ENCODE measurements at places on chromosomes 4 and X. TPM values are rescaled to one million over a fixed set of nuclear protein-coding genes. Genes with fewer than 3 reads are reported as not detected.

CLTRN gene
- polyA plus RNA-seq = 0.76 TPM

UPF3B gene
- 23.9 TPM for polyA plus RNA-seq

GRCh38 chr4:6333301-6334202 lies 63.9 kb downstream of the WFS1 start:
- DNase-seq = no peak

DNA sequence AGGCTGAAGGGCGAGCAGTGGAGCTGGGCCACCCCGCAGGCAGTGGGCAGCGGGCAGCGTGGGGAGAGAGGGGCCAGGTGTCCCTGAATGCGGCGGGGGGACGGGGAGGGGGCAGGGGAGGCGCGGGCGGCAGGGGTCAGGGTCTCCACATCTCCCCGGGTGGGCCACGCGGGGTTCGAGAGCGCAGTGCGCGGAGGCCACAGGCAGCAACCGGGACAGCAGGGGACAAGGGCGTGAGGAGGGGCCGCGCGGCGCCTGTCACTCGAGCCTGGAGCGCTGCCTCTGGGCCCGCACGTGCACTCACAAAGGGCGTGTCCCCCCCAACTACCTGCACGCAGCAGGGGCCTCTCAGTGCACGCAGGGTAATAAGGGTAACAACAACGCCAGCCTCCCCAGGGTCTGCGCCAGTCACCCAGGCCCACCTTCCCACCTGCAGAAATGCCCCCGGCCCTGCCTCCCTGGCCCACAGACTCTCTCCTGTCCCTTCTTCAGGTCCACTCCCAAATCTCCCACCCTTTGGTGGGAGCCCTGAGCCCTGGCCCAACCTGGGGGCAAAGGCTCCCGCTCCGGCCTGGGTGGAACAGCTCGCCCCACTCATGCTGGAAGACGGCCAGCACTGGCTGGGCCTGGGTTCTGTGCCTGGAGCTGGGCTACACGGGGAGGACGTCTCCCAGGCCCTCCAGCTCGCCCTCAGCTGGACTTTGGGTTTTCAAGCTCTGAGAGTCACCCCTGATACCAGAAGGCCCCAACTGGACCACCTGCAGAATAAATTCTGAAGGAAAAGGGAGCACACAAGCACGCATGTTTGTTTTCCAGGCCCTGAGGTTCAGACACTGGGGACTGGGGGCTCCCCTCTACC lies 53.2 kb downstream of the ZFYVE28 start:
- DNase-seq = no peak

DNA sequence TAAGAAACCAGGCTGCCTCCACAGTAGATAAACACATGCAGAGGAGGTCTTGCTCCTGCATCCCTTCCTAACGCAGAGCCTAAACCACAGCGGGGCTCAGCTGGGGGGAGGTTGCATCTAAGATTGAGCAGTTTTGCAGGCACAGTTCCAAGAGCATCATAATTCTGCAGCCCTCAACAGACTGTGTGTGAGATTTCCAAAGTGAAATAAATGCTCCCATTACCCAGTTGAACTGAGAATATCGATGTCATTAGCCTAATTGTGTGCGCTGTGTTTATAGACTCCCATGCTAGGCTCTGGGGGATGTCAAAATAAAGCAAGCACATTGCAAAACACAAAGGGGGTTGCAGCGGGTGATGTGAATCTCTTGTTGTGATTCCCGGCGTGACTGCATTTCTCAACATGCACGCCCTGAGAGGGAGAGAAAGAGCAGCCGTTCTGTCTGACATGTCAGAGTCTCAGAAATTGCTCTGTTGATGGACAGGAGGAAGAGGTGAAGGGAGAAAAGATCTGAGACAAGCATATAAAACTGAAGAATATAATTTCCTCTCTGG lies 150.0 kb upstream of the PSAPL1 start:
- no peak for DNase-seq

GRCh38 chrX:29478336-29479069 lies 736.9 kb upstream of the MAGEB2 start:
- peak; percentile 25 for DNase-seq

GRCh38 chrX:48694776-48695533 lies 1.6 kb upstream of the SUV39H1 start:
- DNase-seq = no peak

DNA sequence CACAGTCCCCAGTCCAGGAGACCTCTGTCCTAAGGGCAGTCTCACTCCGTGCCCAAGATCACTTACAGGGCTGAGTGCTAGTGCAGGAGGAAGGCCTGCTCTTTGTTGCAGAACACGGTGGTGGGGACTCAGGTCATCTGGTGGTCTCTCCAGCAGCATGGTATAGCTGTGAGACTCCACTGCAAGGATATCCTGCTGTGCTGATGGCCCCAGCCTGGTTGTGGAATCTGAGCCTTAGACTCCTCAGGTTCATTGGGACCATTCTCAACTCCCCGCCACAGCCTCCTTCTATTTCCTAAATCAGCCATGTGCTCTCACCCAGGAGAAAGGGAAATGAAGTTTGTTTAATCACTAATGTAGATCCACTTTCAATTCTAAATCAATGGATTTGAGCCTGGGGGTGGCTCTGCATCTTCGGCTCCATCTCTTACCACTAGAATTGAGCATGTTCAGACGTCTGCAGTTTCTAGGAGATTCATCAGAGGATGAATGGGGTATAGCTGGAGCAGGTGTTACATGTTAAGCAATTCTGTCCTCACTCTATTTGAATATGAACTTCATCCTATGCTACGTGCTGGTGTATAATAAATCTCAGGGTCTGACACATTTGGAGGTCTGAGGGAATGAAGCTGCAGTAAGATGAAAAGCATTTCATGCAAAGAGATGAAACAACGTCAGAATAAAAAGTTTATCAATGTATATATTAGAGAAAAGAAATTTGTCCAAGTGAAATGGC lies 189.2 kb downstream of the MGST2 start:
- no peak for DNase-seq

DNA sequence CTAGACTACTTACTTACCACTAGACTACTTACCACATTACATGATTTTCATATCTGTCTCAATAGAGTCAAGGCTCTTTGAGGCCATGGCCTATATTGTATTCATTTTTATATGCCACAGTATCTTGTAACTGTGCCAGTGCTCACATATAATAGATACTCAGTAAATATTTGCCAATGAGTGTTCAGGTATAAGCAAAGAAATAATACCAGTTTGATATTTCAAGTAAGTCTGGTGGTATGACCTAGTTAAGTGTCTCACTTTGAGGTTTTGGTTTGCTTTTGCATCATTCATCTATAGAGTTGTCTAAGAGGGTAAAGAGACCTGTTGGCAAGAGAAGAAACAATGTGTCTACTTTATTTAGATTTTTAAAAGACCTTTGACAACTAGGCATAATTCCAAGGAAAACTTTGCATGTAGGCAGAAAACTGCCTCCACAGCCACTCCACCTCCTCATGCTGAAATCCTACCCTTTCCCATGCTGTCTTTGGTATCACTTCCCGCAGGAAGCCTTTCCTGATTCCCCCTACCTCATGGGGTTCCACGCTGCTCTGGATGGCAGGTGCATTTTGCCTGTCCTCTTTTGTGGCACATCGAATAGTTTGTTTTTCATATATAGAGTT lies 91.3 kb upstream of the KLHL13 start:
- no peak for DNase-seq

DNA sequence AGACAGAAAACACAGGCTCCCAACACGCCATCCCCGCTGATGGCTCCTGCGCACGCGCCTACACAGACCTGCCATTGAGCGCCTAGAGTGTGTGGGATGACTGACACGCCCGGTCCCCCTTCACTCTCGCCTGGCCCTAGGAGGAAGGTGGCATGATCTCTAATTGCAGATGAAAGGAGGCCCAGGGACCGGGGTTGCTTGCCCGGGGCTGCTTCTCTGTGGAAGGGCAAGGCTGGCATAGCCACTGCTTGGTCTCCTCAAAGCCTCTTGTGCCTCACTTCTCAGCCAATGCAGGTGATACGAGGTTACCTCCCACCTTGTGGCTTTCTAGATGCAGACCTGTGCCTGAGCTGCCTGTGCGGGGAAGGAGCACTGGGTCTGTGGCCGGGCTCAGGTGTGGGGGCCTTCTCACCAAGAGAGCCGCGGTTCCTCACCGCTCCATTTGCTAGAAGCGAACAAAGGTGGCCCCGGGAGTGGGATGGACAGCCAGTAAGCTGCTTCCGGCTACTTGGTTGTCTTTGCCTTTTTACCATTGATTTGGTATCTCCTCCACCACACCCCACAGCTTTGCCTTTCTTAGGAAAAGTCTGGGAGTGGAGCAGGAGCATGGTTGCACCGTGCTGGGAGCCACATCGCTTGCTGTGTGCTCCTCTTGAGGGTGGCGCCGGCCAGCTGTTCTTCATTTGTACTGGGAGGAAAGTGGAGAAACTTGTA lies 47.0 kb downstream of the TBC1D14 start:
- no peak for DNase-seq

- no peak for DNase-seq
Measured at GRCh38 chrX:45566456-45566855, 365.8 kb upstream of the DIPK2B start.

DNA sequence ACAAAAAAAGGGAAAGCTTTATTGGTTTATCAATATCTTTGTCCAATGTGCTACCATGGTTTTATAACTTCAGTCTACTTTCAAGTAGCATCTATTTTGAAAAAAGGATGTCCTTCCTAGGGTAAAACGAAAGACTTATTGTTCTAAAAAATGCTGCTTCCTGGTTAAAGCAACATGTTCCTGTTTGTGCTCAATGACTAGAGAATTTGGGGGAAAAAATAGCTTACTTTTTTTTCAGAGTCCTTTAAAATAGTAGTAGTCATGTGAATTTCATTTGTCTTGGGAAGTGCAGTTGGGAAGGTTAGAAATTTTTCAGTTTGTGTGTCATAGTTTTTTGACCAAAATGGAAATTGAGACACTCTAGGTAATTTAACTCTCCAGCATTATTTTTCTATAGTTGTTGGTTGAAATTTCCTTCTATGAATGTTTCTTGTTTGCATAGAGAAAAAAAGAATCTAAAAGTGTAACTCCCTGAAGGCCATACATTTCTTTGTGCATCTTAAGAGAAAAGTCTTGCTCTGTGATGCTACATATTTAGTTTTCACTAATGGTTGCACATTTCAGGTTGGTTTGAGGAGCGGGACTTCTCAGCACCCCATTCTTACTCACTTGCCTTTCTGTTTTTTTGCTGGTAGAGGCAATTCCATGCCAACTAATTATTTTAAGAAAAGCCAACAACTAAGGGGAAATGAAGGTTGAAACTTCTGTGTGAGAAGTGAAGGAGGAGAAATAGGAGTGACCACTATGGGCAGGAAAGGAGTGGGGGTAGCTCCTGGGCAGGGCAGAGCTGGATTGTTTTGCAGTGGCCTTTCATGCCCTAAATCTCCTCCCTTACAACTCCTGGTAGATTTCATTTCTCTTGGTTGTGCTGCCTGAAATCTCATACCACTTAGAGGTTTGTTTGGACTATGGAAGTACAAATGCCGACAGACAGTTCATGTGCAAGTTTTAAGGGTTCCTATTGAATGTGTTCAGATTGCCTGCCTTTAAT lies 76.4 kb downstream of the RAPGEF2 start:
- no peak for DNase-seq

DNA sequence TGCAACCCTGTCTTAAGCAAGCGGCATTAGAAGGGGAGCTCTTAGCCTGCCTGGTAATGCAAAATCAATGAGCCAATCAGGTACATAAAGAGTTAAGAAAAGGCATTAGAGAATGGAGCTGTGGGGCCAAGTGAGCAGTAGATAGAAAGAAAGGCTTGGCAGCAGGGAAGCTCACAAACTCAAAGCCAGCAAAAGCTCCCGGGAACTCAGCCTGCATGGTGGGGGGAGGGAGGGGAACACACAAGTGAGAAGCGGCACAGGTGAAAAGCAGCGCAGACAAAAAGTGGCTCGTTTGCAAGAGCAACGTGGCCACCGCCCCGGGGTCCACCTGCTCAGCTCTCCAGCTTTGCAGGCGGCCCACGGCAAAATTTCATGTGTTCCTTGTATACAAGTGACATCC lies 818.5 kb downstream of the FAM133A start:
- no peak for DNase-seq

- DNase-seq = peak; percentile 4
Measured at GRCh38 chr4:110970642-110971041, 347.8 kb upstream of the PITX2 start.

DNA sequence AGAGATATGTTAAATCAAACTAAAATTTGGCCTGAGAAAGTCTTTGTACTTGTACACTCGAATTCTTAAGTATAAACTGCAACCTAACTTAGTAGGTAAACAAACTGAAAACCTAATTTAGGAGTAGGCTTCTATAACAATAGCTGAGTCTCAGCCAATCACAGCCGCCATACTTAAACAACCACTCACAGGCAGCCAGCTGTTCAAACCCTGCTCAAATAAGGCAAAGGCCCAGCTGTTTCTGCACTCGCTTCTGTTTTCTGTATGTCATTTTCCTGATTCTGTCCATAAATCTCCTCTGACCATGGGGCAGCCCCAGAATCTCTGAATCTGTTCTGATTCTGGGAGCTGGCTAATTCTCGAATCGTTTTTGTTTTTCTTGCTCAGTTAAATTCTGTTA lies 7.8 kb upstream of the PLS3 start:
- DNase-seq = no peak

DNA sequence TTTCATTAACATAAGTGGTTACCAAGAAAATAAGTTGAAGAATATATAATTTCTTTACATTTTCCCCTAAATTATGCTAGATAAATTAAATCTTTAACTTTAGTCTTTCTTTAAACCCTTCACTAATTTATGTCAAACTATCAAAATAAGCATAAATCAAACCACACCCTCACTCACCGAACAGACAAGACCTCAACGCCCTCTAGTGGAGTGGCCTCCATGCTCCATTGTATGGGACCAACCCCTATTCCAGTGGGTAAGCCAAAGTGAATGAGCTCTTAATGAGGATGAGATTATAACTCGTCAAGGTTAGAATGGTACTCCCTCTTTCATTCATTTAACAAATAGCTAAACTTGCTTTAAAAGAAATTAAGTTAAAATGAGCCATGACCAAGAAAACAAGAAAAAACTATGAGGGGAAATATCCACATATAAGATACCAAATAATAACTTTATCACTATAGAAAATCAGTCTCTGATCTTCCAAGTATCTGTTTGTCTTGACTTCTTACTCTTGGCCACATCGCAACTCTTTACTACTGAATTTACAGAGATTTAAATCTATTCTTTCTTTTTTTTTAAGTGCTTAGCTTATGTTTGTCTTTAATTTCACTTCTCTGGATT lies 15.6 kb upstream of the BBS12 start:
- peak; percentile 61 for DNase-seq

Data from A549 (cell line).